ENCODE measurements at places on chromosomes 11 and 22.

DNA sequence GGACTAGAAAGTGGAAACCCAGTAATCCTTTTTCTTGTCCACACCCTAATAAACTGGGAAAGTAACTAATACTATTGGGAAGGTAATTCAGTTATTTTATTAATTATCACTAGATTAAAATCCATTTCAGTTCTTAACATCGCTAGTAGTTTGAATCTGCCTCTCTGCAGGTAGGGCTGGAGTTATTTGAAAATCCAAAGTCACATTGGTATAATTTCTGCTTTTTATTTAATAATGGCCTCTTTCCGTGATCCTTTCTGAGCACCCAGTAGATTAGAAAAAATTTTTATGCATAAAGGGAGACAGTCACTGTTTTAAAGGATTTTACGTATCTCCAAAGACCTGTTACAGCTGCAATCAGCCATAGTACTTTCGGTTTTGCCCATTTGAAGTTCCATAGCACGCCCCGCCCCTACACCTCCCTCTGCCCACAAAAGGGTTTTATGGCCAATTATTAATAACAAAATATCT lies 605 bp upstream of the COPB1 start:
- DNase-seq: peak; percentile 32

- peak; percentile 58 for DNase-seq
These were observed 28.8 kb downstream of the IGSF9B start for GRCh38 chr11:133927690-133928627.

DNA sequence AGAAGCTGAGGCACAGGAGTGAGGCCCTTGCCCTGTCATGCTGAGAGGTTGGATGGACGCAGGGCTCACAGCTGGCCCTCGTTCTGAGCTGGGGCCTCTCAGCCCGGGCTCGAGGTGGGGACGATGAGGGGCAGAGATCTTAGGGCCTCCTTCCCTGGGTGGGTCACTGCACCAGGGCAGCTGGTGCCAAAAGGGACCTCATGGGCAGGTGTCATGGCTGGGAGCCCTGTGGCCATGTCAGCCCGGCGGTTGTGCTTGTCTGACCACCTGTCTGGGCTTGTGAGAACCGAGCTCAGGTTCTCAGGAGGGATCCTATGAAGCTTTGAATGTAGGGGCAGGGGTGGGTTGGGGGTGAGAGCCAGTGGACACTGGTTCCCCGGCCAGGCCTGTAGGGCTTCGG lies 1.8 kb upstream of the MUC6 start:
- DNase-seq: no peak

GRCh38 chr11:24617856-24618255 lies 121.0 kb downstream of the LUZP2 start:
- no peak for DNase-seq

- DNase-seq: no peak
These were observed 13.8 kb downstream of the TPBGL start for GRCh38 chr11:75254326-75254725.

DNA sequence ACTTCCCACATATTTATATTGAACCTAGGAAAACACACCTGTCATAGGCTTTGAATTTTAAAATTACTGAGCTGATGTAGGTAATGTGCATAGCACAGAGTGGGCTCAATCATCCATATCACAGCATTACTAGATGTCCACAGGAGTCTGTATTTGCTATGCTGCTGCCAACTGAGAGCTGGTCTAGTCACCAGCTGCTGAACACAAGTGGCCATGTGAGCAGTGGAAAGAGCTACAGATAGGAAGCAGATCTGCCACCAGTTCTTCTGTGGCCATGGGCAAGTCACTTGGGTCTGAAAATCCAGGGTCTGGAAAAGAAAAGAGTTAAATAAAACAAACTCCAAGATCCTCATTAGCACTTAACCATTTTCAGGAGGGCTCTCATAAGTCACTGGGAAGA lies 91.8 kb downstream of the APIP start:
- DNase-seq: no peak

DNA sequence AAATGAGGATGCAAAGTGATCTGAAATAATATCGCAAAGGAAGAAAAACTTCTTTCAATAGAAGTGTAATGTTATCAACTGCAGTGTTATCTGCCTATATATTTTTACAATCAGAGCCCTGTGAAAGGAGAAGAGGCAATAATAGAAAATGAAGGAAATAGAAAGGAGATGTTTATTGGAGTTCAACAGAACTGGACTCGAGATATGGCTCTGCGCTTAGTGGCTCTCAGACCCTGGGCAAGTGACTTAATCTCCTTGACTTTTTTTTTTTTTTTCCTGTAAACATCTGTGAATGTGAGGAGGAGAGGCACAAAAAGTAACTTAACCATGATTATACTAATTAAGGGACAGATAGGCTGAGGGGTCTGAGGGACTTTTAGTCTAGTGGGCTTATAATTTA lies 18.9 kb downstream of the CNTF start:
- no peak for DNase-seq

GRCh38 chr11:101435408-101435973 lies 148.3 kb downstream of the TRPC6 start:
- DNase-seq: no peak

GRCh38 chr11:95850137-95850536 lies 59.8 kb downstream of the CEP57 start:
- DNase-seq: no peak

DNA sequence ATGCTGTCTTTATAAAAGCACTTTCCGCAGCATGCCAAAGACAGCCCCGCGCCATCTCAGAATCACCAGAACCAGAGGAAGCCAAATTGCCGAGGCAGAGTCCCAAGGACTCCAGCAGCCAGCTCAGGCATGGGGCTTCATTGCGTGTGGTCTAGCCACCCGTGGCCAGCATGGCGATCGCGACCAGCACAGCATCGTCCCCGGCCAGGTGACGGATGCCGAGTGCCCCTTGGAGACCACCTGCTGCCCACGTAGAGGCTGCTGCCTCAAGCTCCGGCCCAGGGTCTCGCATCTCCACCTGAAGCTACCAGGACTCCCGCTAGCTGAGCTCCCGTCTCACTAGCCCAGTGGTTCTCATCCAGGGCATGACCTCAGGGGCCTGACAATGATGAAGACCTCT lies 92.7 kb downstream of the TRMU start:
- DNase-seq: no peak

GRCh38 chr11:63745304-63746170 lies 23.0 kb downstream of the ZFTA start:
- no peak for DNase-seq

GRCh38 chr11:5488385-5488784 lies at the start of gene OR52D1:
Gene OR52D1 (plus strand): TSS chr11:5488685. CDS start chr11:5488707, 22 bp downstream.
- no peak for DNase-seq

DNA sequence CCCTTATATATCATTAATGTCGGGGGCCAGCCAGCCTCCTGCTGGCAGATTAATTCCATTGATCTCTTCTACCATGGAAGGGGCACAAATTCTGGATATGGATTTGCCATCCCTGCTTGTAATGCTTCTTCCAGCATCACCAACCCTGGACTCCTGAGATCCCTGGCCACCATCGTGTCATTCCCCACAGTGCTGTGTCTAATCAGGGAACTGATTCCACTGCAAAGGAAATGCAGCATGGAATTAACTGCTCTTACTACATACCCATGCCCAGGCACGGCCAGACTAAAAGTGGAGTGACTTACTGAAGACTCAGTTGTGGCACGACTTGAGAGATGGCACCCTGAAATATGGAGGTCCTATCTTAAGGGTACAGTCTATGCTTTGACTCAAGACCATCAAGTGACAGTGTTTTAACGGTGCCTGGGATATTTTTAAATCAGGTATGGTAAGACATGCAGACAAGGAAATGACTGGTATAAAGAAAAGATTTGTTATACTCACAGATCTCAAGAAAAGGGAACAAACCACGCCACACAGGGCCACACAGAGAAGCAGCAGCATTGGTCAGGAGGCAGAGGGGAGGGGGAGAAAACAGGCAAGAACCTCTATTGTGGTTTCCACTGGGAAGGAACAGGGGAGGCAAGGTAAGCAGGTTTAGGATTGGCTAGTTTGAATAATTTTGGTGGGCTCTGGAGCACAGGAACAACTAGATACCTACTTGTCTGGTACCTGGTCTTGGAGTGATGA lies 65.1 kb downstream of the IGLL5 start:
- DNase-seq: no peak

GRCh38 chr11:128394431-128395089 lies 192.8 kb downstream of the ETS1 start:
- DNase-seq: no peak

DNA sequence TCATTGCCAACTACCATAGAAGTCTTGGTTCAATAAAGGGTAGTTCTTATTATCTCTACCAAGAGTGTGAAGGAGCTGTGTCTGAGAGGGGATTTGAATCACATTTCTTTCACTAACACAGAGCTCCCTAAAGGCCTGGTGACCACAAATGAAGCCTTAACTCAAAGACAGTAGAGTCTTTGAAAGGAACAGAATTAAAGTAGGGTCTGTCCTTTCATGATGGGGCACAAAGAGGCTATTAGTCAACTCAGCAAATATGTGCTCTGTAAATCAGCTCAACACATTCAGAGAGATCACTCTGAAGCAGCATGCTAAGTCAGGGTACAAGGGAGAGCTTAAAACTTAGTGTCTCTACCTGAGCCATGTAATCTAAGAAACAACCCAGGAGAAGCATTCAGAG lies 212.4 kb upstream of the SYN3 start:
- DNase-seq: no peak

DNA sequence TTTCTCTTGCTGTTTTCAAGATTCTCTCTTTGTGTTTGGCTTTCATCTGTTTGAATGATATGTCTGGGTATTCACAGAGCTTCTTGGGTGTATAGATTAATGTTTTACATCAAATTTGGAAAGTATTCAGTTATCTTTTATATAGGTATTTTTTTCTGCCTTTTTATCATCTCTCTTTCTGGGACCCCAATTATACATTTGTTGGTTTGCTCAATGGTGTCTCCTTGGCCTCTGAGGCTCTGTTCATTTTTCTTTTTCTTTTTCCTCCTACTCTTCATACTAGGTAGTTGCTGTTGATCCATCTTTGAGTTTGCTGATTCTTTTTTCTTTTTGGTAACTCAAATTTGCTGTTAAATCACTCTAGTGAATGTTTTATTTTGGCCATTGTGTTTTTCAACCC lies 14.3 kb downstream of the PLAAT5 start:
- no peak for DNase-seq

- no peak for DNase-seq
These were observed 343.0 kb upstream of the TENM4 start for GRCh38 chr11:79783833-79784232.

DNA sequence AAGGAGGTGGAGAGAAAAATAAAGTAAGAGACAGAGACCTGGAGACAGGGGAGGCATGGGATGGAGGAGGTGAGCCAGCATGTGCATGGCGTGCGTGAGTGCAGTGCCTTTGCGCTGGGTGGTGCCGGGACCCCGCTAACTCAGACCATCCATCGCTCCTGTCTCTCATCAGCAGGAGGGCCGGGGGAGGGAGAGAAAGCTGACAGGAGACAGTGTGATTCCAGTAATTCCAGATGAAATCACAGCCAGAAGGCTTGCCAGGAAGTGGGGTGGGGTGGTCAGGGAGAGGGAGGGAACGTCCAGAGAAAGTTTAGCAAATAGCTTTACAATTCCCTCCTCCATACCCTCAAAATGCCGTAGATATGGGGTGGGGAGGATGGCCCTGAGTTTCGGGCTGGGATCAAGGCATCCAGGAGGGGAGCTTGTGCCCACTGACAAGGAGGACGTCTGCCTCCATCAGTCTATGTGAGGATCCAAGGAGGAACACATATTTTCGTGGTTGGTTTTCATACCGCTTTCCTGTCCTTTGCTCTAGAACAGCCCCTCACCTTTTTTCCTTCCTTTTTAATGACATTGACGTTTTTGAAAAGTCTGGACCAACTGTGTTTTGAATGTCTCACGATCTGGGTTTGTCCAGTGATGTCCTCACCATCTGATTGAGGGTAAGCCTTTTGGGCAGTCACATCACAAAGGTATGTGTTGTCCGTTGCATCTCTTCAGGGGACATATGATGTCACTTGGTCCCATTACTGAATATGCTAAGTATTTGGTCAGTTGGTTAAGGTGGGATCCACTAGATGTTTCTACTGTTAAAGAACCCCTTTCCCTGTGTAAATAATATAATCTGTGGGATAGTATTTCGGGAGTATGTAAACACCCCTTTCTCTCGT lies 567.3 kb downstream of the MIAT start:
- no peak for DNase-seq

- DNase-seq: no peak
These were observed 8.3 kb downstream of the MUC2 start for GRCh38 chr11:1082728-1083620.

DNA sequence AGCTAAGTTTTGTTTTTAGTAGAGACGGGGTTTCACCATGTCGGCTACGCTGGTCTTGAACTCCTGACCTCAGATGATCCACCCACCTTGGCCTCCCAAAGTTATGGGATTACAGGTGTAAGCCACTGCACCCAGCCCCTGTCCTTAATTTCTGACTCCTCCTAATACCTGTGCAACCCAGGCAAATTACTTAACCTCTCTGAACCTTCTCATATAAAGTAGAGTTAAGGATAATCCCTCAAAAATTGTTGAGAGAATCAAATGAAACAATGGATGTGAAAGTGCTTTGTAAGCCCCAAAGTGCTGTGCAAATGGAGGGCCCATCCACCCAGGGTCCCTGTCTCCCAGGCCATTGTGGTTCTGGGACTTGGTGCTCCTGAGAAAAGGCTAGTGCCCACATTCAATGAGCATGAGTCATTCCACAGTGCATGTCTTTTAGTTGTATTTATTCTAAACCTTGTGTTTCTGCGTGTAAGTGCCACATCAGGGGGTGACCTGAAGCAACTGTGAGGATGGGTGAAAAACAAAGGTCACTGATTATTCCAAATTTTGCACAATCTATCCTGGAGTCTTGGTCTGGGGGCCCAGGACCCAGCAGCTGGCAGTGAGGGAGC lies 61.4 kb upstream of the PTPRJ start:
- DNase-seq: no peak

DNA sequence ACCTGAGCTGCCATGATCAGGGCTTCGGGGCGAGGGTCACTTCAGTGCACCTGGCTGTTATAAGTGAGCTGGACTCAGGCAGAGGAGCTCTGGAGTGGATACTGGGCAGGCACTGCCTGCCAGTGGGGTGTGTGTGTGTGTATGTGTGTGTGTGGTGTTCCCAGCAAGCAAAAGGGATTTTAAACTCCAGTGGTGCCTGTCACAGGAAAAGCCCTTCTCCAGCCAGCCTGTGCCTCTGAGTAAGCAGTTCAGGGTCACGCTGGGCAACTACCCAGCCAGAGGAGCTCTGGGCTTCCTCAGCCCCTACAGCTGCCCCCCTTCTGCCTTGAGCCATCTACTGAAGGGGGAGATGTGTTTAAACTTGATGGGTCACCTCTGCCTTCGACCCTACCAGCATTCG lies 109.0 kb downstream of the OSBP2 start:
- no peak for DNase-seq

DNA sequence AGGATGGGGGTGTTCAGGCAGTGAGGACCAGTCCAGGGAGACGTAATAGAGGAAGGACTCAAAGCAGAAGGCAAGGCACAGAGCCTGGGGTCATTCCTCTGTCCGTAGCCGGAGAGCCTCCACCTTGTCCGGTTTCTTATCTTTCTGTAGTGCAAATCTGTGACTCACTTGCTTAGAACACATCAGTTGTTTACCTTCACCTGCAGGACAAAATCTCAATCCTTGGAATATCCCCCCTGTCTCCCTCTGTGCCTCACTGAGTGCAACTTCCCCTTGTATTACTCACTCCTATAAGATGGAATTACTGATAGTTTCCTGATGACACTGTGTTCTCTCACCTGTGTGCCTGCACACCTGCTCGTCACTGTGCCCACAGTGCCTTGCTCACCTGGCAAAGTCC lies 20.4 kb upstream of the TTC12 start:
- DNase-seq: no peak

Data from stimulated activated CD4-positive, alpha-beta T cell treated with anti-CD3 and anti-CD28 coated beads, Interleukin-2, amount 100 ng/mL, for 4 hours (primary cell).